CMK (cell line): ENCODE measurements at places on chromosomes 5 and 9.
A peak's percentile ranks its signal among the peaks of the same experiment; 100 is the strongest.

DNA sequence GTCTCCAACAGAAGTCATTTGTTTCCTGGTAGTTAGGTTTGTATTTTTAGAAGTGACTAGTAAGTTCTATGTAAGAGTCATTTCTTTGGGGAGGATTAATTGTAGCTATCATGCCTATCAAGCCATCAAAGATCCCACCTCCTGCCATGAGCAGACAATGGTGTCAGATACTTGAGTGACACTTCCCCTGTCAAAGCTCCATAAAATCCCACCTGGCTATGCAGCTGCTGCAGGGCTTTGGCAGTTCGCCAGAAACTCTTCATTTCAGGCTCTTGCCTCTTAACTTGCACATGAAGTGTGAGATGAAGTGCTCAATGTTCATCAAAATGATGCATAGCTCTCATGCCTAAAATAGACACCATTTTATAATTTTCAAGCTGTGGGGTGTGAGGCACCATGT, 312.1 kb downstream of the CDH12 start:
- no peak for DNase-seq

- no peak for DNase-seq
Measured at GRCh38 chr9:97987487-97987886, 4.3 kb downstream of the ANP32B start.

GRCh38 chr5:59130431-59130830, 547.6 kb downstream of the RAB3C start:
- DNase-seq, result no peak

DNA sequence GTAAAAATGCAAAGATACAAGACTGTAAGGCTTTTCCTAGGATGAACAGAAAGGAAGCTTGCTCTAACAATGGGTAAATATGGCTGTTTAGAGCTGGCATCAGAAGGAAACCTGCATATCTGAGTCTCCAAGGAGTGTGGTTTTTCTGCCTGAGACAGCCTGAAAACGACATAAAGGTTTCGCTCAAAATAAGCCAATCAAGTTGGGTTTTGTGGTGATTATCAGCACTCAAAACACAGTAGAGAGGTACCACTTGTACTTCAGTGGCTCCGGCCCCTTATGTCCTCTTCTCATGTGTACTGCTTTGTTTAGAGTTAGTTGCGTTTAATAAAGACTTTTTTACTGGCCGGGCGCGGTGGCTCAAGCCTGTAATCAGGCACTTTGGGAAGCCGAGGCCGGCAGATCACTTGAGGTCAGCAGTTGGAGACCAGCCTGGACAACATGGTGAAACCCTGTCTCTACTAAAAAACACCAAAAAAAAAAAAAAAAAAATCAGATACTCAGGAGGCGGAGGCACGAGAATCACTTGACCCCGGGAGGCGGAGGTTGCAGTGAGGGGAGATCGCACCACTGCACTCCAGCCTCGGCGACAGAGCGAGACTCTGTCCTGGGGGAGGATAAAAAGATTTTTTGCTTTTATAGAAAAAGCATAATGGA, 39.4 kb downstream of the KLF9 start:
- no peak for DNase-seq

- DNase-seq, result peak; percentile 33
Measured at GRCh38 chr5:131634666-131634995, 398 bp downstream of the RAPGEF6 start.

GRCh38 chr5:115838885-115839518, 2.4 kb downstream of the ATG12 start:
- peak; percentile 22 for DNase-seq

- no peak for DNase-seq
Measured at GRCh38 chr5:78597068-78597973, 51.3 kb downstream of the LHFPL2 start.

GRCh38 chr9:96015876-96016686, 140.6 kb downstream of the ERCC6L2 start:
- no peak for DNase-seq

DNA sequence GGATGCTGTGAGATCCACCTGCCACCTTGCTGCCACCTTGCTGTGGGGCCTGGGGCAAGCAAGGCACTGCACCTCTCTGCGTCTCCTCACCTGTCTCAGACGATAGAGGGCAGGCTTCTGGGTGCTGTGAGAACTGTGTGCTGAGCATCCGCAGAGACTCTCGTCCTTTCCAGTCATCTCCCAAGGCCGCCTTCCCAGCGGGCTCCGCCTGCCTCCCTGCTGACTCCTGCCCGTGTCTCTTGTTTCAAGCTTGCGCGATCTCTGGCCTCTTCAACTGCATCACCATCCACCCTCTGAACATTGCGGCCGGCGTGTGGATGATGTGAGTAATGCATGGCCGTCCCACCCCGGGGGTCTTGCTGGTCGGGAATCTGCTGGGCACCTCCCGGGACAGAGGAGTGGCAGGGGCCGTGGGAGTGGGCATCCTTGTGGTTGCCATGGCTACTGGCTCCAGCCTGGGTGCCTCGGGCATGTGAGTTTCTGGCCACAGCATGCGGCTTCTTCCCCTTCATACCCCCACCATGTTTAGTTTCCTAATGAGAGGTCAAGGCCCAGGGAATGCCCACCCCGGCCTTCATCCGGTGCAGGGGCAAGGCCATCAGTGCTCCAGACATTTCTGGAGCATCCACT, 3.6 kb downstream of the CACFD1 start:
- no peak for DNase-seq

GRCh38 chr5:96874631-96875030, 1.7 kb upstream of the ERAP2 start:
- no peak for DNase-seq

- no peak for DNase-seq
Measured at GRCh38 chr5:37838933-37839341, 904 bp downstream of the GDNF start.

- no peak for DNase-seq
Measured at GRCh38 chr9:134317400-134317789, 8.9 kb upstream of the RXRA start.

- DNase-seq, result no peak
Measured at GRCh38 chr9:16312962-16313546, 557.4 kb downstream of the BNC2 start.

- DNase-seq, result no peak
Measured at GRCh38 chr9:110255463-110256379, 586 bp downstream of the TXN start.

- DNase-seq, result no peak
Measured at GRCh38 chr5:15304066-15304731, 195.8 kb upstream of the FBXL7 start.

DNA sequence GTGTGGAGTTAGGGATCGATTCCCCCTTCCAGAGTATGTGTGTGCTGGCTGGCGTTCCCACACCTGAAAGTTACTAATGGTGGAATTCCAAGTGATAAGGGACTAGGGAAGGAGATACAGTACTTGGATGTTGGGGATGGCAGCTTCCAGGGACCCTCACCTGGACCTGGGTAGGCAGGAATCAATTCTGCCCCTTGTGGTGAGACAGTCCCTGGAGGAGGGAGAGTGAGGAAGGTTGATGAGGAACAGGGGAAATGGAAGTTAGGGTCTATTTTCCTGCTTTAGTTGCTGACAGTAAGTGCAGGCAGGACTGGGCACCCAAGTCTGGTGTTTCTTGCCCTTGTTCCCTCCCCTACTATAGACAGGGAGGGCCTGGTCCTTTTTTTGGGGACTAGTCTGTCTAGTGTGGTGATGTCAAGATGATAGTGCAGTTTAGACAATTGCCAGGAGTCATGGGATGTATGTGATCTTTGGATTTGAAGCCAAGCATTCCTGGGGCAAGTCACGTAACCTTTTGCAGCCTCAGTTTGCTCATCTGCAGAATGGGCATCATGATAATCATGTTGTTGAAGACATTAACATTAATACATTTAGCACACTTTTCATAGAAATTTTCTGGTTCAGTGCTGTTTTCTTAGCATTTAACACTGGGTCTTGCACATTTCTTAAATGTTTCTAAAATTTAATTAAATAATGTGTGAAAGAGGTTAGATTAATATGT, 51.7 kb downstream of the DAB2IP start:
- no peak for DNase-seq

DNA sequence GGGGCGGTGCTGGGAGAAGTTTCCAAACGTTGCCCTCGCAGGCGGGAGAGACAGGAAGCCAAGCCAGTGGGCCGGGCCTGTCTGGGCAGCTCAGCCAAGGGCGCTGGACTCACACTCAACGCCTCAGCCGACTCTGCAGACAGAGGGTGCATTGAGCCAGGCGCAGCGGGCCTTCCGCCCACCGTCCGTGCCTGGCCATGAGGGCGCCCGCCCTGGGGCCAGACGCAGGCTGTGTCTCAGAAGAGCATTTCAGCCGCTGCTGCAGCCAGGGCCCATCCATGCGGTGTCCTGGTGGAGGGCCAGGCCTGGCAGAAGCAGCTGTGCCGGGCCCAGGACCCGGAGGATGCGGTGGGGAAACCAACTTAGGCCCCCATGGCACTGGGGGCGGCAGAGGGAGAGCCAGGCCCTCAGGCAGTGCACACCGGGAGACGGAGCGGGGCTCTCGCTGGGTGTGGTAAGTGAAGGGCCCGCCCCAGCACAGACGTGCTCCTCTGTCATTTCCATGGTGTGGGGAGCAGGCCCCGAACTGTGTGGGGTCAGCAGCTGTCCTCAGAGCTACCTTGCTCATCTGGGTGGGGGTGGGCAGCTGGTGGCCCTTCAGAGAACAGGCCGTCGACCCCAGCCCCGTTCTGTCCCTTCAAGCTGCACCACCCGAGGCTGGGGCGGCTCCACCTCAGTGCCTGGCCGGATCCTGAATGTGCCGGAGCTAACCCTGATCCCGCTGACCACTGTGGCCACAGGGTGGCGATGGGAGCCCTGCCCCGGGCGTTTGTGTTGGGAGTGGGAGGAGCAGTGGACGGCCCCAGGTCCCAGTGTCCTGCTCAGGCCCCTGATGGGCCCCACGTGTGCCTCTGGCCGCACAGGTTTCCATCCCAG, 18.0 kb downstream of the DNLZ start:
- no peak for DNase-seq

DNA sequence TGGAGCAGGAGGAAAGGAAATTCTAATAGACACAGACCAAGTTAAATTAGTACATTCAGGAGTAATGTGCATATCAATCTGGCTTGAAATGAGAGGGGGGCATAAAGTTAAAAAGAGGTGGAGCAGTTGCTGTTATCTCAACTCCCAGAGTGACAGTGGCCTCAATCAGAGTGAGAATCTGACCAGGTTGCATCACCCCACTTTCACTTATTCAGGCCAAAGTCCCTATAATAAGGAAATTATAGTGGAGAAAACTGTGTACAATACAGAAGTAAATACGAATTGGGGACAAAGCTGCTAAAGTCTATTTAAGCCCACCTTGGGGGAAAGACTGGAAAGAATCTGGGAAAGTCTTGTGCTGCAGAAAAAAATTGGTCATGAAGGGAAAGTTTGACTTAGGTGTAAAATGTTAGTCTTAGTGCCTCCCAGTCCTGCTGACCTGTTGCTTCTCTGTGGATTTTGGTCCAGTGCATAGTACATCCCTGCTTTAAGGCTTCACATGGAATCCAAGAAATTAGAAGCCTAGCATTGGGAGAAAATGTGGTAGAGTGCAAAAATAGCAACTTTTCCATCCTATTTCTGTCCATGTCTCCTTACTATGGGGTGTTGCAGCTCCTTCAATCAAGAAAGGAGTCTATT, 27.9 kb downstream of the MROH2B start:
- no peak for DNase-seq

GRCh38 chr9:12185856-12186255, 507.3 kb upstream of the TYRP1 start:
- DNase-seq, result no peak

GRCh38 chr9:91734371-91734981, 215.6 kb downstream of the ROR2 start:
- DNase-seq, result no peak

DNA sequence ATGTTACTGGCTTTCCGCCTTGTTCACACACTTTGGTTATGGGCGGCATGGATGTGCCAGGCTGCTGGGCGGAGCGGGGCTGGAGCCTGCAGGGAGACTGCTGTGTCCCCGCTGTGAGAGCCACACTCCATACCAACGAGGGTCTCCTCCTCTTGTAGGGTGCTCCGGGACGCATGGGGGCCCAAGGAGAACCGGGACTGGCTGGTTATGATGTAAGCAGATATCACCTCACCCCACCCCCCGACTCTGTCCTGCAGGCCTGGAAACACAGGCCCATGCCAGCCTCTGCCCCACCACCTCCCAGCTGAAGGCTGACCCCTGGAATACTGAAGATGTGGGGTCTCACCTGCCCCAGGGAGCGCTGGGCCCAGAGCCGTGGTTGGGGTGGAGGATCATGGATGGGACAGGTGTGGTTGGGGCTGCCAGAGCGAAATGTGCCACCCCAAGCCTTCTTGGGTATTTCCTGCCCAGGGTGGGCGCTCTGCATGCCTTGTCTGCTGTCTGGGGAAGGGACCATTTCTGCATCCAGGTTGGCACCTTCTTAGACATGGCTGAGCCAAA, 39.3 kb upstream of the ORM1 start:
- no peak for DNase-seq

GRCh38 chr5:32709750-32710549, 1.2 kb upstream of the NPR3 start:
- no peak for DNase-seq

- no peak for DNase-seq
Measured at GRCh38 chr5:102874054-102874453, 118.9 kb downstream of the PAM start.
